Left cardiac atrium (tissue), 4 donors: ENCODE measurements at places on chromosomes 5 and 9. TPM values are rescaled to one million over a fixed set of nuclear protein-coding genes. Genes with fewer than 3 reads are reported as not detected.

DNA sequence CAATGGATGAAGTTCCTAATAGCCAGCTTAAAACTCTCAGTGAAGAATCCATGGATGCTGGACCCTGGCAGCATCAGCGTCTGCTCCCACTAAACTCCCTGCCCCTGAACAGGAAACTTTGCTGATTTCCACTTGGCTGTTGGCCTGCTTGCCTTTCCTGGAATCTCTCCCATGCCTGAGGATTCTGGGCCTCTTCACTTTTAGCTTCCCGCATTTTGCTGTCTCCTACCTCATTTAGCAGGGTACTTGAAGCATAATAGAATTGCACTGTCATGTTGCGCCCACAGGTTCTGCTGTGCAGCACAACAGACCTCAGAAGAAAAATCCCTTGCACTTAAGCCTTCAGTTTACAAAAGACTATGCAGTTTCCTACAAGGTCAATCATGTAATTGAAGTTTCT lies 127.6 kb downstream of the DROSHA start:
- no peak for DNase-seq

BTNL8 gene
- total RNA-seq: 0.21 TPM

- DNase-seq: no peak
Observed at GRCh38 chr5:63111891-63112290, 533.3 kb downstream of the LRRC70 start.

GRCh38 chr5:4375640-4376039 lies 764.5 kb upstream of the ADAMTS16 start:
- DNase-seq: no peak

DNA sequence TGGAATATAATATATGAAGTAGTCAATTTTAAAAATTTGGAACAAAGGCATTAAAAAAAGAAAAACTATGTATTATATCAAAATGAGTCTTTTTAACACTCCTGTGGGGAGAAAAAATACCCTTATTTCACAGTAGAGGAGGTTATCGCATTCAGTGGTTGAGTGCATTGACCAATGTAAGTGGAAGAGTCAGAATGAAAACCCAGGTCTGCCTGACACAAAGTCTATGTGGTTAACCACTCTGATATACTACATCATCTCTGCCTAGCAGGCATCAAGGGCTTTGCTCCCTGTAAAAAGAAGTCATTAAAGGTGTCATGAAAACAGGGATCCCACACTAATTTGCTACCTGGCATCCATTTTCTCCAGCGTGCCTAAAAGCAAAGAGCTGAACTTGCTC lies 417.2 kb upstream of the C9orf72 start:
- DNase-seq: no peak

PCDHA4 gene
- total RNA-seq: 0.16 TPM

DNA sequence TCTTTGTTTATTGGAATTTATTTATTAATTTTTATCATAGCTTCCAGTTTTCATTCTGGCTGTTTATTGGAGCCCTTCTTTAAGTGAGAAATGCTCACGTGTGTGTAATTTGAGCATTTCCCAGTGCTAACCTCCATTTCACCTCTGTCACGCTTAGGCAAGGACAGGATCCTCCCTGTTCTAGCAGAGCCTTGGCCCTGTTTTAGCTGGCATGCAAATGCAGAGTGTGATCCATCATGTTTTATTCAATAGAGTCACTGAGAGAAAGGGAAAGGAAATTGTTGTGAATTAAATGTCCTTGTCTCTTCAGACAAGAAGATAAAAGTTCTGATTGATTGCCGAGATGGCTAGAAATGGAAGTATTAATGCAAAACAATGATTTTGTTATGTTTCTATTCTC lies 137.3 kb upstream of the ACO1 start:
- DNase-seq: no peak

GRCh38 chr9:37157726-37158377 lies 37.5 kb downstream of the ZCCHC7 start:
- no peak for DNase-seq

LECT2 gene
- not detected for total RNA-seq
